NCI-H774 (cell line): ENCODE measurements at places on chromosomes 1 and 21.

DNA sequence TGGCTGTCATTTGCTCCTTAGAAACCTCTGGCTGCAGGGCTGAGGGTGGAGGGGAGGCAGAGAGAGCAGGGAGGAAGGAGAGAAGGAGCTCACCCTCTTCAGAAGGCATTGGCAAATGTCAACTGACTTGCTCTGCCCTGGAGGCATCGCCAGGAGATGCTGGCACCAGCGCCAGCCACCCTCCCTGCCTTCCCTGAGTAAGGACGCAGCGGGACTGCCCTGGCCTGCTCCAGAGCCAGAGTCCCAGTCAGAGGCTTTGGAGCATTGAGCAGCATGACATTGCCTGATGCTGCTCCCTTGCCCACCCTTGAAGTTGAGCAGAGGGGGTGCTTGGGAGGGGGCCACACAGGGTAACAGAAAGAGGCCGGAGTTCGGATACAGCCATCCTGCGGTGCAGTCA, 62.3 kb downstream of the DISP3 start:
- no peak for DNase-seq

- no peak for DNase-seq
Measured at GRCh38 chr1:22691031-22691753, 19.4 kb upstream of the EPHB2 start.

DNA sequence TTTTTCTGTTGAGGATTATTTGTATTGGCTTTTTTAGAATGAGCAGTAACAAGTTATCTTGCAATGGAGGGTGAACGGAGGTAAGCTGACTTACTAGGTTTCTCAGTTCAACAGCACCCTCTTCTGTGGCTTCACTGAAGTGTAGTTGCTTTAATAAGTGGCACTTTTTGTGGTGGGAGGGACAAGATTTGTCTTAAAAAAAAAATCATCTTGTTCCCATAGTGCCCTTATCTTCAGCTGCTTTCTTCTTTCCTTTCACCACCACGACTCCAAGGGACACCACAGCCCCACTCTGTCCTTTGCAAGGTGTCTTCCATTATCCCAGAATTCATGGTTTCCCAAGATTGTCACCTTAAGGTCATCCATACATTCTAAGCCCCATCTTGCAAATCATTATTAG, 92.9 kb downstream of the PIGK start:
- DNase-seq, result peak; percentile 60

DNA sequence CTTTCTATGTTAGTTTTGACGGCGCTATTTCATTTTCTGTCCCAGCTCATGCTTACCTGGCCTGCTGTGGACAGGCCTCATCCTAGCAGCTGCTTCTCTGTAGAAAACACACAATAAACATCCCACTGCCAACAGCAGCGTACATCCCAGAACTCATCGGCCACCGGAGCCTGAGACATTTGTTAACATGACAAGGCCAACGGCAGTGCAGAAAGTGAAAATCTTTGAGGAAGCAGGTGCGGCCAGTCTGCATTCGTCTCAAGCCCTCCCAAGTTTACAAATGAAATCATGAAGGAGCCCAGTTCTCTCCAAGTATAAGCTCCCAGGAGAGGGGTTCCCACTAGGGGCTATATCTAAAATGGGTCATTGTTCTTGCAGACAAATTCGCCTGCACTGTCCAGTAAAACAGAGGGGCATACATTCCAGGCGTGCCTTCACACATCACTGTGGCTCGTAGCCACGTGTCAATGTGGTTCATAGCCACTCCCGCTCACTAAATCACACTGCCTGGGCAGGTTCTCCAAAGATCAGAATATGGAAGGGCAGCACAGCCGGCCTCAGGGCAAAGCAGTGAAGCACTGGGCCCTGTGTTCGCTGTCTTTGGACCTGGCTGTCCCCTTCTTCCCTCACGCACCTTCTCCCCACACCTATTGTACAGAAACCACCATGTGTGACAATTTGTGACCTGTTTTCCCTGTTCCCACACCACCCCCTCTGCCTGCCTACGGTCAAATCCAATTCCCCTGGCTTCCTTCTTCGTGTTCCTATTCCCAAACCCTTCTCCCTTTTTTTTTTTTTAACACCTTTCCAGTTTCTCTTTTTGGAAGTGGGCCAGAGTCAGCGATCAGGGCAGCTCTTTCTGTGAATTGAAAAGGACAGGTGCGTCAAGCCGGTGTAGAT, 27.0 kb upstream of the ABCG1 start:
- no peak for DNase-seq

- no peak for DNase-seq
Measured at GRCh38 chr1:24109166-24109483, 2.8 kb downstream of the MYOM3 start.

DNA sequence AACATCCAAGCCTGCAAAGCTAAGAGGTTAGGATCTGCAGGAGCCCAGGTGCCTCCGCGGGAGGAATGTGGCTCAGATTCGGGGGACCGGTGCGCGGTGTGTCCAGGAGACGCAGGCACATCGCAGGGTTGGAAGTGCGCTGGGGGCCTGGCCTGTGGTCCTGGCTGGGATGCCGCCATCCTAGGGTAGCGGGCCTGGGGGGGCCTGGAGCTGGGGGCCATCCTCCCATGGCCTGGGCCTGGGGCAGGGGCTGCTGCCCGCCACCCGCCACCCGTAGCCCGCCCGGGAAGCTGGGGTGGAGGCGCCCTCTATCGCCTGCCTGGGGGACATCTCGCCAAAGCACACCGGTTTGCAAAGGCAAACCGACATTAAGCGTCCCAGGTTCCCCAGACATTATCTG, 170.6 kb upstream of the ARHGEF16 start:
- DNase-seq, result no peak

- DNase-seq, result no peak
Measured at GRCh38 chr1:191065771-191066170, 588.1 kb upstream of the BRINP3 start.

- no peak for DNase-seq
Measured at GRCh38 chr1:7541629-7542028, 229.5 kb upstream of the VAMP3 start.

DNA sequence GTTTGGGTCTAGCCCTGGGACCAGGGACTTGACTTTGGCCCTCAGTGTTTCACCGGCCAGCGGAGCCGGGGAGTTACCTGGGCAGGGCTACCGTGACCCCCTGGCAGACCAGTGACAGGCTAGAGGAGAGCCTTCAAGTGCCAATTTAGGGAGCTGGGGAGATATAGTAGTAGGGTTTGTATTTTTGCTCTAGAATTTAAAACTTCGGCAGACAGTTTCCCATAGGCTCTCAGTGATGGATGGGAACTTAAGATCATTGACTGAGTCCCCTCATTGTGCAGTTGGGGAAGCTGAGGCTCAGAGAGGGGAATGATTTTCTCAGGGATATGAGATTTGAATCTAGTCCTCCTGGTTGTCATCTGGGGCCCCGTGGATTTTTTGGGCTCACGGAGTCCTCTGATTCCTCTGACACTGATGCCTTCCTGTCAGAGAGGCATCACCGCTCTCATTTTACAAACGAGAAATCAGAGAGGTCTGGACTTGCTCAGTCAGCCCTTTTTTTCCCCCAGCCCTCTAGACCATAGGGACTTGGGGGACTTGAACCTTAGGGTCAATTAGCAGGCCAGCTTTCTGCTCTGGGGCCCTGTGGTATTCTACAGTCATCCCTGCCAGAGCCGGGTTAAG, 58.3 kb upstream of the ACOT11 start:
- no peak for DNase-seq

DNA sequence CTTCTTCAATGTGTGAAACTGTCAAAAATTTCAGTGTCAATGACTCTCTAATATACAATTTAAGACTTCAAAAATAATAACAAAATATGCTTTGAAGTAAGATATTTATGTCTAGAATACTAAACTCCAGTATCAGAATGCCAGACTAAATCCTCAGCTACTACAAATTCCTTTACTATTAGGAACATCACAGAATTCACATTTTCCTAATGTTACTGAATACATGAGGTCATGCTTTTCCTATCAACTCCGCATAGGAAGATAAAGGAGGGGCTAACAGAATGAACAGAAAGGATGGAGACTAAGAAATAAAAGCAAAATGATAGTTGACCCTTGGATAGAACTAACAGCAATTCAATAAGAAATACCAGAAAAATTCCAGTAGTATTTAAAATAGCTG, 292.7 kb downstream of the SDCCAG8 start:
- no peak for DNase-seq

DNA sequence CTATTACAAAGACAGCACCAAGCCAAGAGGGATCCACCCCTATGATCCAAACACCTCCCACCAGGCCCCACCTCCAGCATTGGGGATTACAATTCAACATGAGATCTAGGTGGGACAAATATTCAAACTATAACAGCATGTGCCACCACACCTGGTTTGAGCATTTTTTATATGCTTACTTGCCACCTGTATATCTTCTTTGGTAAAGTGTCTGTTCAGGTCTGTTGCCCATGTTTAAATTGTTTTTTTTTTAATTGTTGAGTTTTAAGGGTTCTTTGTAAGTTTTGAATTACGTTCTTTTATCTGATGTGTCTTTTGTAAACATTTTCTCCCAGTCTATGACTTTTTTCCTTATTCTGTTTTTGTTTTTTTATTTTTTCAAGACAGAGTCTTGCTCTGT, 83.4 kb downstream of the LRIG2 start:
- no peak for DNase-seq

DNA sequence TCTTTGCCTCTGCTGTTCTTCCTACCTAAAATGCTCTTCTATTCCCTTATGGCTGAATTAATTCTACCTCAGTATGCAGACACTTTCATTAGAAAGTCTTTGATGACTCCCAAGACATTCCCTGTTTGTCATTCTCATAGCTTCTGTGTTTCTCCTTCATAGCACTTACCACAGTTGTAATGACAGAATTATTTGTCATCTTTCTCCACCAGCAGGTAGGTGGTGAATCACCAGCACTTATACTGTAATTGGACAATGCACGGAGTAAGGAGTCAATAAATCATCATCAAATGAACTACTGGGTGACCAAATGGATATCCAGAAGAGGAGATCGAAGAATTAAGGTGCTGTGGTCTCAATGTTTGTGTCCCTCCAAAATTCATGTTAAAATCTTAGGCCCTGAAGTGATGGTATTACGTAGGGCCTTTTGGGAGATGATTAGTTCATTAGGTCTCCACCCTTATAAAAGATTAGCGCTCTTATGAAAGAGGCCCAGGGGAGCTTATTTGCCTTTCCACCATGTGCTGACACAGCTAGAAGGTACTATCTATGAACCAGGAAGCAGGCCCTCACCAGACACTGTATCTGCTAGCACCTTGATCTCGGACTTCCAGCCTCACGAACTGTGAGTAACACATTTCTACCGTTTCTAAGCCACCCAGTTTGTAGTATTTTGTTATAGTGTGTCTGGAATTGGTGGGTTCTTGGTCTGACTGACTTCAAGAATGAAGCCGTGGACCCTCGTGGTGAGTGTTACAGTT, 2.4 kb upstream of the CCT8 start:
- DNase-seq, result no peak

- no peak for DNase-seq
Measured at GRCh38 chr1:197235355-197235754, 32.7 kb upstream of the CRB1 start.

DNA sequence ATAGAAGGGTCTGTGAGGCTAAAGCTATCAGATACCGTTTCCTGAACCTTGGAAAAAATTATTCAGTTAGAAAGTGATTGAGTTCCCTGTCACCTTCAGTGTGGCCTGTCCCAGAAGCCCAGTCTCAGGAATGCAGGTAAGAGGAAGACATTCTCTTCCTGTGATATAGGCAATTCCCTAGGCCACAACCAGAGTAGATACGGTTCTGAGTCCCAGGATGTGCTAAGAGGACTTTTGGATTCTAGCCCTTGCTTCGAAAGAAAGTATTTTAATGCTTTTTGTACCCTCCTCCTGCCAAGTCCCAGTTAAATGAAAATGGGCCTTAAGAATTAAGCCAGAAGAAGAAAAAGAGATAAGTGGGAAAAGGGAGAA, 313.5 kb upstream of the PLXNA2 start:
- DNase-seq, result no peak

DNA sequence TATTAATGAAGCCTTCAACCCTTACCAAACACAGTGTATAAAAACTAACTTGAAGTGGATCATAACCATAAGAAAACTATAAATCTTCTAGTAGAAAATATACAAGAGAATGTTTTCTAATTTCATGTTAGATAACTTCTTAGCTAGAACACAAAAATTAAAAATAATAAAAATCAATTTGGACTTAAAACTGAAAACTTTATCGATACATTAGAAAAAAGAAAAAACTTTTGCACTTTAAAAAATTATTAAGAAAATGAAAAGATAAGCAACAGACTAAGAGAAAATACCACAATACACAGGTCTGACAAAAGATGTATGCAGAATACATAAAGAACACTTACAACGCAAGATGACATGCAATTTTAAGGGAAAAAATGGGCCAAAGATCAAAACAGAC, 8.7 kb downstream of the COP1 start:
- DNase-seq, result no peak

DNA sequence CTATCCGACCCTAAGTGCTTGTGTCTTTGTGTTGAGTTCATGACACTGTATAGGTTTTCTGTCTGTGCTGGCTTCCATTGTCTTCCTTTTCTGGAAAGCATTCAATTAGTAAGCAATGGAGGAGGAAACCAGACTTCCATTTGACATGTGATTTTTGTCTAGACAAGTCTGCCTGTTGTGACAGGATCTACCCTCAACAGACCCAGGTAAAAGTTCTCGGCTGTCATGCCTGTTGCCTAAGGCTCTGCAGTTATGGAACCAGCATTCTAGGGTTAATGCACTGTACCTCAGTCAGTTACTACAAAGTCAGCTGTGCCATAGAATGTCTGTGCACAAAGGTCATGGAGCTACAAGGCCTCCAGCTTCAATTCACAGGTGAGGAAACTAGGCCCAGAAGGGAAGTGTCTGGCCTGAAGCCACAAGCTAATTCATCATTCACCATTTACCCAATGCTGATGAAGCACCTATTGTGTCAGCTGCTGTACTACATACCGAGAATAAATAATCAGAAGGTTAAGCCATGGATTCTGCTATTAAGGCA, 72.3 kb downstream of the PLPP3 start:
- DNase-seq, result no peak

- DNase-seq, result no peak
Measured at GRCh38 chr1:17930635-17931034, 175.5 kb downstream of the ACTL8 start.

DNA sequence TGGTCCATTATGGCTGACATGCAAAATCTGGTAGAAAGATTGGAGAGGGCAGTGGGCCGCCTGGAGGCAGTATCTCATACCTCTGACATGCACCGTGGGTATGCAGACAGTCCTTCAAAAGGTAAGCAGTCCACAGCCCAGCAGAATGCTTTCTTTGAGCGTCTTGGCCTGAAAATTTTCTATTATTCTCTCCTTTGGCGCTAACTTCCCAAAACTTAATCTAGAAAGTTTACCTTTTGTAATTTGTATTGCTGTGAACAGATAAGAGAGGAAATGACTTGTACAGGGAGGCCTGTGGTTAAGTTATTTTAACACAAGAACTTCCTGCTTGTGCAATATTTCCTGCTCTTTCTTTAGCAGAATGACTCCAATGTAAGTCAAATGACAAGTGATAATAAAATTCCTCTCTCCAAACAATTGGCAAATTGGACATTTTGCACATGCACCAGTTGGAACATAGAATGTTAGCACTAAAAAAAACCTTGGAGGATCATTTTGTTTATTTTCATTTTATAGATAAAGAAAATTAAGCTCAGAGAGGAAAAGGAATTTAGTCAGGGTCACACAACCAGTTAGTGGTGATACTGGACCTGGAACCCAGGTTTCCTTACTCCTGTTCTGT, 18.9 kb downstream of the CAP1 start:
- no peak for DNase-seq
